ENCODE measurements at places on chromosomes 1 and 21. TPM values are rescaled to one million over a fixed set of nuclear protein-coding genes. Genes with fewer than 3 reads are reported as not detected.

GRCh38 chr1:43049481-43049880 is 90.8 kb upstream of the SLC2A1 start:
- DNase-seq: no peak
- H3K36me3 ChIP-seq: no peaks in the 10 kb centered on the region
- H3K4me3 ChIP-seq: no peak overlapping the region
- no peak overlapping the region for H3K27ac ChIP-seq

The NEXN gene
- 1.0 TPM for total RNA-seq

The RNPC3 gene
- total RNA-seq: 19.0 TPM

- H3K27me3 ChIP-seq: no peaks in the 10 kb centered on the region
- DNase-seq: no peak
- H3K4me1 ChIP-seq: no peaks in the 10 kb centered on the region
- no peak overlapping the region for H3K27ac ChIP-seq
- no peaks in the 10 kb centered on the region for H3K36me3 ChIP-seq
- H3K4me3 ChIP-seq: no peak overlapping the region
Measured at GRCh38 chr1:14578156-14578555, 20.3 kb upstream of the KAZN start.

The OR2T29 gene
- not detected for total RNA-seq

The MPL gene
- not detected for total RNA-seq

DNA sequence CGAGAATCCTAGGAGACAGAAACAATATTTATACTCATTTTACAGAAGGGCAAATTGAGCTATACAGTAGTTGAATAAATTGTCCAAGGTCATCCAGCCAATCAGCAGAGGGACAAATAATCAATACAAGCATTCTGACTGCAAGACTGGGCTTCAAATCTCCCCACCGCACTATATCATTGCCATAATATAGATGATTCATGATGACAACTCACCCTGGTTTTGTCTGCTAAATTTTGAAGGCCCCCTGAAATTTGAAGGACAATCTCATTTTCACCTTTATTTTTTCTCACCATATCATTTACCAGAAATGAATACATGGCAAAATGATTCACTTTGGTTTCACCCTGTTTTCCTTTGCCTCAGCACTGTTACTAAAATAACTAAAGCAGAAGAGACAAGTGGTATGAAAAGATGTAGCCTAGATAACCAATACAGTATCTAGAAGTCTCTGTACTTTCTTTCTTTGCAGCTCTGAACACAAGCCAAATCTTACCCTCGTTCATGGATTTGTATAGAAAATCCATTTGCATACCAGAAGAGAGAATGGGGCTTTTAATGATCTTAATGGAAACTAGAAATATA is 292.5 kb downstream of the TTLL7 start:
- no peak for DNase-seq
- no peak overlapping the region for H3K4me3 ChIP-seq
- H3K27me3 ChIP-seq: no peaks in the 10 kb centered on the region
- H3K36me3 ChIP-seq: no peaks in the 10 kb centered on the region

DNA sequence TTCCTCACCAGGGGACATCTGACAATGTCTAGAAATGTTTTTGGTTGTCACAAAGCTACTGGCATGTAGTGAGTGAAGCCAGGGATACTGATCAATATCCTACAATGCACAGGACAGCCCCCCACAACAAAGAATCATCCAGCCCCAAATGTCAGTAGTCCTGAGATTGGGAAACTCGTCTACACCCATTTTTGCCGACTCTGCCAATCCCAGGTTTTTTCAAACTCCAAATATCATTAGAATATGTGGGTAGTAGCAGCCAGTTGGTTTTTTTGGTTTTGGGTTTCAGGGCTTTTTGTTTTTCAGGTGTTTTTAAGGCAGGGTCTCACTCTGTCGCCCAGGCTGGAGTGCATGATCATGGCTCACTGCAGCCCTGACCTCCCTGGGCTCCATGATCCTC is 5.9 kb downstream of the SPATA46 start:
- H3K4me3 ChIP-seq: no peak overlapping the region
- H3K27me3 ChIP-seq: no peaks in the 10 kb centered on the region
- peak overlapping the region; percentile 75 for H3K27ac ChIP-seq
- peaks cover 8% of the 10 kb centered on the region for H3K4me1 ChIP-seq
- H3K36me3 ChIP-seq: no peaks in the 10 kb centered on the region

DNA sequence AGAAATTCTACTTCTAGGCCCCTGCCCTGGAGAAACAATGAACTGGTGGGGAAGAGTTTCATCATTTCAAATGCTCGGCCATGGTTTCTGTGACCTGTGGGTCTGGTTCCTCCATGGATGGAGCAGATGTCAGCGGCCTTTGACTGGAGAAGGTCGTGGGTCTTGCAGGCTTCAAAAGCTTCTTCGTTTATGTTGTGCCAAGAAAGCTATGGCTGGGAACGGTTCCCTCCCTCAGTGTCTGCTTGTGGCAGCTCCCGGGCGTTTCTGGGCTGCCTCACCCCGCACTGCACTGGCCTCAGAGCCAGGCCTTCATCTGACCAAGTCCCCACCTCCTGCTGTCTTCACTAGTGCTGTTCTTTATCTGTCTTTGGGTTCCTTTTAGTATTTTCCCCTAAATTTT is 46.4 kb upstream of the POFUT2 start:
- H3K27ac ChIP-seq: no peak overlapping the region
- H3K27me3 ChIP-seq: no peaks in the 10 kb centered on the region
- H3K4me3 ChIP-seq: no peak overlapping the region
- no peaks in the 10 kb centered on the region for H3K36me3 ChIP-seq

DNA sequence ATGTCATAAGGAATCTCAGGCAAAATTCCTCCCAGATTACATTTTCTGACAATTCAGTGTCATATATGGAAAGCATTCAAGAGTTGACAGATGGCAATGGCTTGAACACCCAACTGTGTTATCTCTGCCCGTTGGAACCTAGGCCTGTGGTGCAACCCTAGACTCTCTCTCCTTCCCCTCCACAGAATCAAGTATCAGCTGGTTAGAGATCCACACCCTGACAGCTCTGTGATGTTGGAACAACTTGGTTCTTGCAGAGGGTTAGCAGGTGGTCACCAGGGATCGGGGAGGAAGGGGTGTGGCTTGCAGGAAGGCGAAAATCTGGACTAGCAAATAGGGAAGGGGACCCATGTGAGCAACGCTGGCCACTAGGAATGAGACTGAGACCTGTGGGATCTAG is 26.3 kb downstream of the PCSK9 start:
- no peak overlapping the region for H3K27ac ChIP-seq
- no peak for DNase-seq
- no peaks in the 10 kb centered on the region for H3K27me3 ChIP-seq
- no peak overlapping the region for H3K4me3 ChIP-seq
- no peaks in the 10 kb centered on the region for H3K4me1 ChIP-seq

DNA sequence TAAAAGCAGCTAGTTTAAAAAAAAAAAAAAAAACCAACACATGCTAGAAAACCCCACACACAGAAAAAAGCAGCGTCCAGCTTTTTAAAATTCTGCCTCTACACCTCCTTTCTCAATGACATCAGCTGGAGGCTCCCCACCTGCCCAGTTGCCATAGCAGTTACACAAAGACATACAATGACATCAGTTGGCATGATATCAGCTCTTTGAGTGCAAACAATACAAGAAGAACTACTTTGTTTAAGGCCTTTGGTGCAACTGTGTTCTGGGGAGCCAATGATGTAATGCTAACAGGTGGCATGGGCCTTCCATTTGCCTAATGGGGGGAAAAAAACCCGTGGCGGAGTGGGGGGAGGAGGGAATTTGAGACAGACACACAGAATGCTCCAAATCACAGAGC is 32.9 kb downstream of the DUSP10 start:
- no peak overlapping the region for H3K4me3 ChIP-seq
- H3K4me1 ChIP-seq: peaks cover 6% of the 10 kb centered on the region
- no peaks in the 10 kb centered on the region for H3K36me3 ChIP-seq
- H3K27ac ChIP-seq: no peak overlapping the region
- no peaks in the 10 kb centered on the region for H3K27me3 ChIP-seq
- DNase-seq: no peak

The SAMD13 gene
- 22.2 TPM for total RNA-seq

DNA sequence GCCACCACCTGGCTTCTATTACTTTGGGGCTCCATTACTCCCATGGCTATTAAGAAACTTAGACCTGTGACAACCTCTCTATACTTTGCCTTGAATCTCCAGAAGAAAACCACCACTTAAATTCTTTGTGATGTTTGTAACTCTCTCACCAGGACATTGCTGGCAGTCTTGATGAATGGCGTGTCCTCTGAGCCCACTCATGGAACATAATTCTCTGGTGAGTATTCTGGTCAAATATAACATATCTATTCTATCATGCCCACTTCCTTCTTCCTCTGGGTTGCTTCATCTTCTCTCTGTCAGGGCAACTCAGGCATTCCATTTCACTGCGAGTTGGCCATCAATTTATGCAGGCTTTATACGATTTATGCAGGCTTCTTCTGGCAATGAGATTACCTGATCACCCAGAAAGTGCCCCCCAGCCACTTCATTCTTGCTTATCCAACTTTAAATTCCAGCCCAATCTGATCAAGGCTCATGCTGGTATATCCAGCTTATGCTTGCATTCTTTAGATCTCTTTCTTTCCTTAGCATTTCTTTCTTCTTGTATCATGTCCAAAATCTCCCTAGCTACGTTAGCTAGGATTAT is 112.0 kb upstream of the CHRM3 start:
- H3K4me3 ChIP-seq: no peak overlapping the region
- DNase-seq: no peak
- no peak overlapping the region for H3K27ac ChIP-seq
- no peaks in the 10 kb centered on the region for H3K4me1 ChIP-seq

The GTF2B gene
- total RNA-seq: 26.9 TPM

DNA sequence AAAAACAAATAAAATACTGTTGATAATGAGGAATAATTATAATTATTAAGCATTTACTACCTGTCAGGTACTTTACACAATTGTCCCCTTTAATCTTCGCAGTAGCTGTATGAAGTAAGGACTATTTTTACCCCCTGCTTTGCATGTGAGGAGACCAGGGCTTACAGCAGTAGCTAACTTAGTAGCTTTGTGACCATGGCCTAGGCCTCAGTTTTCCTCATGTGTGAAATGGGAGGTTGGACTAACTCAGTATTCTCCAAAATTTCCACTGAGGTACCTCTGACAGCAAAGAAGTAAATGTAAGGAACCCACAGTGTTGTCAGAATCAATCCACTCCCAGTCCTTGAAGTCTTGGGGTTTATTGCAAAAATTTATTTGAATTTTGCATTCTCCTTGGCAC is 3.8 kb upstream of the CSRP1 start:
- H3K27ac ChIP-seq: no peak overlapping the region
- DNase-seq: no peak
- H3K27me3 ChIP-seq: no peaks in the 10 kb centered on the region
- no peak overlapping the region for H3K4me3 ChIP-seq
- H3K36me3 ChIP-seq: no peaks in the 10 kb centered on the region

The SRM gene
- total RNA-seq: 86.2 TPM

GRCh38 chr21:23522751-23523150 is 2084.5 kb downstream of the MRPL39 start:
- no peaks in the 10 kb centered on the region for H3K4me1 ChIP-seq
- H3K27ac ChIP-seq: no peak overlapping the region
- H3K4me3 ChIP-seq: no peak overlapping the region
- H3K36me3 ChIP-seq: no peaks in the 10 kb centered on the region

DNA sequence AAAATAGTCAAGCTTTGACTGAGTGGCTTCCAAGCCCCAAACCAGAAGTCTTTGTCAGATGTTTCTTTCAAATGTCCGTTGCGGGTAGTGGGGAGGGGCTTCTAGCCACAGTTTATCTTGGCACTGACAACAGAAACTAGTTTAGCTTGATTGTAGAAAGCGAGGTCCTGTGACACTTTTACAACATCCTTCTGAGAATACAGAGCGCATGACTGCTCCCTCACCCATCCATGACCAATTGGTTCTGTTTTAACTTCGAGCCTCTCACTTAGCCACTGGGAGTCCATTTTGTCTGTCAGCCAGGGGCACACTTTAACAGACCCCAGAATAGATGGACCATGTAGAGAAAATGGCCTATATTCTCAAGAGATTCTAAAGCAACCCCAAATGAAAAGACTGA is 199.2 kb upstream of the ST6GALNAC5 start:
- DNase-seq: no peak
- H3K36me3 ChIP-seq: no peaks in the 10 kb centered on the region
- no peaks in the 10 kb centered on the region for H3K4me1 ChIP-seq
- H3K27ac ChIP-seq: no peak overlapping the region
- H3K27me3 ChIP-seq: no peaks in the 10 kb centered on the region
- H3K4me3 ChIP-seq: no peak overlapping the region

The TINAGL1 gene
- 116 TPM for total RNA-seq

DNA sequence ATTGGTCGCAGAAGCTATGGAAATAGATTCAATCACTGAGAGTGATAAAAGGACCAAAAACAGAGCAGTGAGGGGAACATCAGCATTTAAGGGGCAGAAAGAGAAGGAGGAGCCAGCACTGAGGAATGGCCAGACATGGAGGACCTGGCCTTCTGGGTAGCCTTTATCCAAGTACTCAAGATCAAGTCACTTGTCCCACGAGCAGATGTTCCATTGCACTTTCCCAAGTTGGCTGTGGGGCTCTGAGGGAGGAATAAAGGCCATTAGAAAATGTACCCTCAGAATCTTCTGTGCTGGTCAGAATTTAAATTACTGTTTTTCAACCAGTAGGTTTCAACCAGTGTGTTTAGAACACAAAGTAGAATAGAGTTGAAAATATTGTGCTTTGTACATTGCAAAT is 55.3 kb downstream of the GIPC2 start:
- H3K36me3 ChIP-seq: no peaks in the 10 kb centered on the region
- no peak overlapping the region for H3K27ac ChIP-seq
- H3K27me3 ChIP-seq: no peaks in the 10 kb centered on the region
- H3K4me1 ChIP-seq: no peaks in the 10 kb centered on the region
- no peak for DNase-seq
